ENCODE measurements at places on chromosomes 2 and 18.

DNA sequence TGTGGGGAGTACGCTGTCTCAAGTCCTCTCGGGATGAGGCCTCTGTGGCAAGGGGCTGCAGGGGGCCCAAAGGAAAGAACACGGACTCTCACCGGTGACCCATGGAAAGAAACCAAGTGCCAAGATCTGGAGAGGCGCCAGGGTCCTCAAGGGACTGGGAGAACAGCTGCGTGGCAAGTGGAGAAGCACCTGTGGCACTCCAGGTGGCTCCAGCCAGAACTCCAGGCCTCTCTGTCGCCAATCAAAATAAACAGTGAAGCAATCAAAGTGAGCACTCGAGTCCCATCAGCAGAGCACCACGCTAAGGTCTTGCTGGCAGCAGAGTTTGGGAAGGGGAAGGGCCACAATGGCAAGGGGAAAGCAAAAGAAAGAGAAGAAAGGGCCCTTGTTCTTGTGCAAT is 54.7 kb downstream of the BCL2 start:
- DNase-seq = no peak

DNA sequence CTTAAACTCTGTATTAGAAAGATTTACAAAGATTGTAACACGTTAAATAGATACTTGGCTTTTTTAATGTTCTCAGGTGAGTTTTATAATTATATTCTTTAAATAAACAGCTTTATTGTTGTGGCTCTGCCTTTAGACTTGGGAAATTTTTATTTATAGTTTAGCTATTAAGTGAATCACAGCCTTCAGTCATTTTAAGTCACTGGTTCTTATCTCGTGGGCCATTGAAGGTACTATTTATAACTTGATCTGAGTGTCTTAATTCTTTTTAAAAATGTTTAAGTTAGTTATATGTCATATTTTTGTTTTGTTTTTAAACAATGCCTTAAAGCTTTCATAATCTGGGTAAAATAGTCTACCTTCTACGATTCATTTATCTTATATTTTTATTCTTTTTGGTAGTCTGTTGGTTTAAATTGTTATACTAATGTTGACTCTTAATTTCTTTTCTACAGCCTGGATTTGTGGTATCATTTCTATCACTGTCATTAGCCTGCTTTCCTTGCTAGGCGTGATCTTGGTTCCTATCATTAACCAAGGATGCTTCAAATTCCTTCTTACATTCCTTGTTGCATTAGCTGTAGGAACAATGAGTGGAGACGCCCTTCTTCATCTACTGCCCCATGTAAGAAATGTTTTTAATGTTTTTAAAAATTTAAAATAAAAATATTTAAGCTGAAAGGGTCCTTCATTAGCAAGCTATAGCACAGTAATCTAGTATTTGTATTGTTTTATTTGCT is 49.3 kb downstream of the SLC39A10 start:
- DNase-seq = no peak

GRCh38 chr2:154825358-154825757 is 126.9 kb downstream of the KCNJ3 start:
- DNase-seq = no peak

GRCh38 chr2:169452080-169452479 is 27.2 kb upstream of the BBS5 start:
- DNase-seq = no peak

DNA sequence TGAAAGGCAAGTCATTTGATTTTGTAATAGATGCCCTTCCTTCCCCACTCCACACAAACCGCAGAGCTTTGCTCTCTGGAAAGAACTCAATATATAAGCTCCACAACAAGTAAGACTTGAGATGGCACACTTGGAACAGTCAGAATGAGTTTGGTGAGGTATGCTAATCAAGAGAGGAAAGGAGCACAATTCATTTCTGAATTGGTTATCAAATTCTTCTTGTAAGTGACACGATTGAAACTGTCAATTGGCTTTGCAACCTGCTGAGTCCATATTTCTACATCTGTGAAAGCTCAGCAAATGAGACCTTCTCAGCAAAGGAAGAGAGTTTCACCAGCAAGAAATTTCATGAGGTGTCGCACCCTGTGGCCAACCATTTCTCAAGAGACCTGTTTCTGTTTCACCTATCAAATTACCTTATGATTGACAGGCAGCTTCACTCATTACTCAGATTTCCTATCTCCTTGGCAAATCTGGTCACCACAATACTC is 19.1 kb downstream of the CTLA4 start:
- no peak for DNase-seq

- no peak for DNase-seq
Measured at GRCh38 chr18:45852631-45853030, 27.2 kb downstream of the SIGLEC15 start.

DNA sequence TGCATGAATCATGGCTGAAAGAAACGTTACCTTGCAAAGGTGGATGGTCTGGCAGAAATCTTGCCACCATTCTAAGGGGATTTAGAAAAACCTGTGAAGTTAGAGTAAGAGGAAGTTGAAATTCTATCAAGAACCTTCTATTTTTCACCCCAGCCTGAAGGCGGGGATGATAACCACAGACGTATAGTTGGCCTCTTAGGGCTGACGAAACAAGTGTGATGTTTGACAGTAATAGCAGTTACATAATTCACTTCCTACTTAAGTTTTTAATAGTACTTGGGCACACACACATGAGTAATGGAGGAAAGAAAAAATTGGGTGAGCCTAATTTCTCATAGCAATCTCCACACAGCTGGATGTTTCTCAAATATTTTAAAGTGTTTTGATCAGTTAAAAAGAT is 336.6 kb upstream of the SALL3 start:
- DNase-seq = no peak

- DNase-seq = no peak
Measured at GRCh38 chr2:236659758-236660150, 90.1 kb downstream of the ACKR3 start.

GRCh38 chr2:156325688-156326525 is 6.6 kb downstream of the NR4A2 start:
- DNase-seq = no peak

GRCh38 chr2:120331903-120332302 is 14.0 kb upstream of the INHBB start:
- DNase-seq = no peak

DNA sequence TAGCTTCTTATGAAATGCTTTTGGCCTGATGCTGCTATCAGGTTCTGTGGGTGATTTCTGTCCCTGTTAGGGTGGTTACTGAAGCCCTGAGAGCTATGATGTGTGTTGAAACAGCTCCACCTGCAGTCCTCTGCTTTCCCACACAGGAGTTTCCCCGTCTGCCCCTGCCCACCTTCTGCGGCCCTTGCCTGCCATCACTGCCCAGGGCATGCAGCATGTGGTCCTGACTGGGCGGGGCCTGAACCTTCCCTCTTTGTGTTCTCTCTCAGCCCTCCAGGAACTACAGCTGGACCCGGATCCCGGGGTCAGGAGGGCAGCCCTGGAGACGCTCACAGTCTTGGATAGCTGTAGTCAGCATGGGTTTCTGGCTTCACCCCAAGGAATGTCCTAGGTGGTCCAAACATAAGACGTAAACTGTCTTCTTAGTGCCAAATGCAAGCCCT is 21.4 kb downstream of the HJURP start:
- DNase-seq = no peak

DNA sequence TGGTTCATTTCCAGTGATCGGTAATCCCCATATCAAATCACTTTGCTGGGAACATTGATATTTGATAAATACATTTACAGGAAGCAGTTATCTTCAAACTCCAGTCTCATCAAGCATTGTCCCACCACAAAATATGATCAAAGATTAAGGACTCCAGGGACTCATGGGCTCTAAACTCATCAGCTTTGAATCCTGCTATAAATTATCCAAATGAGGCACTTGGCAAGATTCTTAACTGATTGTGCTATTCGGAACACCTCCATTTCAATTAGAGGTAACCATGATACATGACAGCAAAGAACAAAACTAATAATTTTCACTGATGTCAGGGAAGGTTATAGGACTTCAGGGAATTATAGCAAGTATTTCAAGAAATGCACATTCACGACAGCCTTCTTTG is 1088.1 kb upstream of the PIK3C3 start:
- no peak for DNase-seq

Data from CD4-positive, alpha-beta T cell treated with Interleukin-6 for 4 hours (primary cell).